Right lung (tissue), 10 donors: ENCODE measurements at places on chromosomes 7 and 10. TPM values are rescaled to one million over a fixed set of nuclear protein-coding genes. Genes with fewer than 3 reads are reported as not detected.
A peak's percentile ranks its signal among the peaks of the same experiment; 100 is the strongest.

GRCh38 chr7:107185716-107186115 is 16.9 kb downstream of the HBP1 start:
- DNase-seq, result no peak

GRCh38 chr10:106734220-106734619 is 430.3 kb downstream of the SORCS1 start:
- DNase-seq, result no peak

The SLC16A12 gene
- 1.5 TPM for polyA plus RNA-seq

The NACAD gene
- polyA plus RNA-seq, result 8.2 TPM

GRCh38 chr10:43461950-43462349 is 25.0 kb downstream of the ZNF487 start:
- peak; percentile 43 for DNase-seq

GRCh38 chr10:113019692-113020474 is 69.8 kb downstream of the TCF7L2 start:
- DNase-seq, result no peak

The CYP3A4 gene
- 0.16 TPM for polyA plus RNA-seq

The SVIL gene
- polyA plus RNA-seq, result 47.9 TPM

DNA sequence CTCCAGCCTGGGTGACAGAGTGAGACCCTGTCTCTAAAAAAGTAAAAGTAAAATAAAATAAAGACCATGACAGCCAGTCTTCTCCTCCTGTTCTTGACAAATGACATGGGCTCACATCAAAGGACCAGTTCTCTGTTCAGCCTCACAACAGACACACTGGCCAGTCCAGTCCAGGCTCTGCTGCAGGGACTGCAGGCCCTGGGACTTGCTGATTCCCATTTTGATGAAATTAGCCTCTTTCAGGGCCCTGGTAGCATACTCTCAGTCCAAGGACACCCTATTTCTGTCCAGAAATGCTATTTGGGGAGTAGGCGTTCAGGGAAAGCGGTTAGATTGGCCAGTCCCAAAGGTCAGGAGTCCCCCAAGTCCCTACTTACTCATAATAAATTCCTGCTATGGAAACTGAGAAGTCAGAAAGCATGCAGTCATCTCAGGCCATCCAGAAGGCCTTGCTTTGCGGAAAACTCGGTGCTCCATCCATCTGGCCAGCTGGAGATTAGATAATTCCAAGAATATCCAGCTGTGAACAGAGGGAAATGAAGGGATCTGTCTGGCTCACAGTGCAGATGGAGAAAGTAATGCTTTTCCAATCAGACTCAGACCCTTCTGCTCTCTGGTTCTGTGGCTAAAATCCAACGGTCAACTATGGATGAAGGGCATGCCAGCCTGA is 74.4 kb downstream of the RAB11FIP2 start:
- peak; percentile 6 for DNase-seq

GRCh38 chr7:33789871-33790630 is 115.3 kb upstream of the BMPER start:
- no peak for DNase-seq

The PPRC1 gene
- polyA plus RNA-seq, result 48.3 TPM

- no peak for DNase-seq
These were observed 363.8 kb downstream of the SEMA3D start for GRCh38 chr7:84822941-84823510.

- no peak for DNase-seq
These were observed 251.9 kb downstream of the AGMO start for GRCh38 chr7:15309872-15310271.

DNA sequence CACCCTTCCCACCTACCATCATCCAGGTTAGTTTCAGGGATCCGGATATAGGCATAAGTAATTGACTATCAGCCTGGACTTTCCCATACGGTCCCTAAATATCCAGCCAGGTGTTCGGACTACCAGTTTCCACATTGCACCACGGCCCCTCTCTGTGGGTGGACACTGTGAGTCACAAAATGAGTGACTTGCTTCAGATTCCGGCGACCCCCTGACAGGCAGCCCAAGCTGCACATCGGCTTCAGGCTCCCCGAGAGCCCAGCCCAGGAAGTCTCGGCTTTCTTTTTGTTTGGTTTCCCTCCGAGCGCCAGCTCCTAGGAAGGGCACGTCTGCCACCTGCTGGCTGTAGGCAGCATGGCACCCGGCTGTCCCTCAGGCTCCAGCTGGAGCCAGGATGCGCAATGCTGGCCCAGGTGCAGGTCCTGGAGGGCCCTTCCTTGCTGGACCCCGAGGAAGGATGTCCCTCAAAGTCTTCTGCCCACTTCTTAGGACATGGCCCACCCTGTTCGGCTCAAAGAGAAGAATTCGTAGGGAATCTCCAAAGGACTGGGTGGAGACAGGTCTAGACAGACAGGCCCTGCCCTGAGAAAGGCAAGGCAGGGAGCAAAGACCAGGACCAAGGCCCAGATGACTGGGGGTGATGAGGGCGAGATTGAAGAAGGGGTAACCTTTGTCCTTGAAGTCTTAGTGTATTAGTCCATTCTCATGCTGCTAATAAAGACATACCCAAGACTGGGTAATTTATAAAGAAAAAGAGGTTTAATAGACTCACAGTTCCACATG is 10.6 kb downstream of the HABP2 start:
- DNase-seq, result peak; percentile 68

GRCh38 chr10:130809761-130810515 is 501.6 kb downstream of the TCERG1L start:
- DNase-seq, result no peak

The HOXA9 gene
- 0.17 TPM for polyA plus RNA-seq

GRCh38 chr10:79339266-79339665 is 8.0 kb upstream of the PPIF start:
- DNase-seq, result no peak

The EMX2 gene
- polyA plus RNA-seq, result 0.38 TPM

DNA sequence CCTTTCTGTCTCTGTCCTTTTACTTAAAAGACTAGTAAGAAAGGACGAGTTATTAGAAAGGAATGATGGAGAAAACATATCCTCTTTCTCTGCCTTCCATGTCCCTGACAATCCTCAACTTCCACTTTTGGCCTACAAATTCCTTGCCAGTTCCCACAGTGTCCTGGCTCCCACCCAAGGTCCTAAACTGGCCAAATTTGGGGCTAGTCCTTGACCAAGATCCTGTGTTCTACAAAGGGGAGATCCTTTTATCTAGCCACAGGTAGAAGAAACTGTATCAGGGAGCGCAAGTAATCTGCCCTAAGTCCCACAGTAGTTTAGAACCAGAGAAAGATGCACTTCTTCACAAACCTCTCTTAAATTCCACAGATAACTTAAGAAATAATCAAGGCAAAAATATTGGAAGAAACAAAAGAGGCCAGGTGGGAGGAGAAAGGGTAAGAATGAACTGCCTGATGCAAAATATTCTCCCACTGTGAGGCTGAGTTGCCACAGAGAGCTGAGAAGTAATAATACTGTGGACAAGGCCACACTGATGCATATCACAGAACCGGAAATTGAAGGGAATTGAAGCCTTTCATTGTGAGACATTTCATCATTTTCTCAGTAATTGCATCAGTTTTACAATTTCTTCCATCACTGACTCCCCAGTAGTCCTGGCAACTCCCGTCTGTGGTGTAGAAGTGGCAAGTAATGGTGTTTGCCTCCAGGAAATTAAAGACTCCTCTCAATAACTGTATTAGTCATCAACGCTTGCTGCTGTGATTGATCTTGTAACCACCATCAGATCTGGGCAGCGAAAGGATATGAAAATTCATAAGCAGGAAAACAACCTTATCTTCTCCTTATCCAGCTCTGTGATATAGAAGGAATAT is 47.2 kb downstream of the DNAJC12 start:
- DNase-seq, result no peak

- no peak for DNase-seq
These were observed 1187.2 kb downstream of the XPNPEP1 start for GRCh38 chr10:108736111-108736510.

- no peak for DNase-seq
These were observed 106.9 kb upstream of the RHEB start for GRCh38 chr7:151626422-151627115.

GRCh38 chr10:75740541-75740940 is 309.1 kb downstream of the LRMDA start:
- no peak for DNase-seq

The LRRC18 gene
- 1.7 TPM for polyA plus RNA-seq

GRCh38 chr10:122234416-122234815 is 36.7 kb upstream of the BTBD16 start:
- no peak for DNase-seq

The CDK14 gene
- polyA plus RNA-seq, result 34.1 TPM

DNA sequence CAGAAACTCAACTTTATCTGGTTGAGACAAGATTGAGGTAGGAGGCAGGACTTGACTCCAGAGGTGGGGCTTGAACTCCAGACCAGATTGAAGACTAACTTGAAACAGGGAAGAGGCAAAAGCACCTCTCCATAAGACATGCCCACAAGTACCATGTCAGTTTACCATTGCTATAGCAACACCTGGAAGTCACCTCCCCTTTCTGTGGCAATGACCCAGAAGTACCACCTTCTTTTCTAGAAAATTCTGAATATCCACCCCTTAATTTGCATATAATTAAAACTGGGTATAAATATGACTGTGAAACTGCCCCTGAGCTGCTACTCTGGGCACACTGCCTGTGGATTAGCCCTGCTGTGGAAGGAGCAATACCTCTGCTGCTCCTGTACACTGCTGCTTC is 4.9 kb upstream of the TOMM7 start:
- DNase-seq, result no peak

GRCh38 chr10:128277267-128277840 is 151.1 kb upstream of the MKI67 start:
- no peak for DNase-seq

The CYP26C1 gene
- polyA plus RNA-seq, result 0.16 TPM

The COL13A1 gene
- polyA plus RNA-seq, result 71.2 TPM

GRCh38 chr7:145884716-145885514 is 231.7 kb upstream of the CNTNAP2 start:
- DNase-seq, result peak; percentile 1

- no peak for DNase-seq
These were observed 80.0 kb upstream of the DNAAF5 start for GRCh38 chr7:646487-646886.

DNA sequence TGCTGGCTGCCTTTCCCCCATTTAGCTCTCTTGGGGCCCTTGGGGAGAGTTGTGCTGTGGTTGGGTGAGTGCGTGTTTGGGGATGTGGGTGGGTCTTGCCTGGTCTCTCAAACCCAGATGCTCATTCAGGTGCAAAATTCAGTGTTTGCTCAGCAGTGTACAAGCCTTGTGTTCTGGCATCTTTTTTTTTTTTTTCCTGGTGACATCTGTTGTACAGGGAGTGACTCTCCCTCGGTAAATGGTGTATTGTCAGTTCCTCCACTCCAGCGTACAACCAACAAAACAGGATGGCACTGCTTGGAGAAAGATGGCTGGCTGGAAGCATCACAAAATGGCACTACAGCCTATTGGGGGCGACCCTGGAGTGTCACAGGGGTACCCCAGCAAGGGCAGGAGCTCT is 75.5 kb downstream of the LRMDA start:
- no peak for DNase-seq

GRCh38 chr10:116251602-116252395 is 21.2 kb downstream of the GFRA1 start:
- DNase-seq, result no peak

GRCh38 chr10:127738512-127739424 is 1.8 kb downstream of the FOXI2 start:
- DNase-seq, result no peak

DNA sequence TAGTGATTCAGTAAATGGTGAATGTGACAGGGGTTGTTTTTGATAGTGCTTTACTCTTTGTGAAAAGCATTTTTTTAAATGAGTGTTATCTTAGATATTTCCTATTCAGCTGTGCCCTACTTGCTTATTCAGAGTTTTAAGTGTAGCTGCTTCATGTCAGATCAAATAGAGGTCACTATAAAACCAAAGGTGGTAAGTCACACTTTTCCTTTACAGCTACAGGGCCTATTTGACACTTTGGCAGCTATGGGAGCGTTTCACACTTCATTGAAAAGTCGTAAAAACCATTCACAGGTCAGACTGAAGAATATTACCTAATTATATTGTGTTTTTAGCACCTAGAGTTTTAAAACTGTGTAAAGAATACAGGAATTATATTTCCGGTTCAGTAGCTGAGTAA is 67.3 kb downstream of the ANKIB1 start:
- no peak for DNase-seq

DNA sequence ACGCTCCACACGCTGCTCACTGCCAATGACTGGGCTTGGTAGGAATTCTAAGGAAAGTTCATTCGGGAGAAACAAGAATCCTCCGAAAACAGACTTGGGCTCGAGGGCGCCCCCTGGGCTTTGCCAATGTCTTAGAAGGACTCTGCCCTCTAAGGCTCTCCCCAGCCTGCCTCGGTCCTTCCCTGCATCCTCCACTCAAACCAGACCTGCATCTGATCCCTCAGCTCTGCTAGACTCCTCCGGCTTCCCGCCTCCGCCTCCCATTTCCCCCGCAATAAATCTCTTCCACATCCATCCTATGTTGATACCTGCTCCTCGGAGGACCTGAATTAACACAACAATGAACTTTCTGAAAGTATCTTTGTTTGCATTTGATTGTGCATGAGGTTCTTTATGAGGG is 177.6 kb downstream of the PLPP4 start:
- no peak for DNase-seq

The WASHC2A gene
- 49.8 TPM for polyA plus RNA-seq

The EFCAB10 gene
- polyA plus RNA-seq, result 5.4 TPM
